ENCODE measurements at places on chromosomes 6 and 20. TPM values are rescaled to one million over a fixed set of nuclear protein-coding genes. Genes with fewer than 3 reads are reported as not detected.
A peak's percentile ranks its signal among the peaks of the same experiment; 100 is the strongest.

Gene SALL4
- total RNA-seq, result not detected

GRCh38 chr6:121526282-121526681 is 90.8 kb downstream of the GJA1 start:
- H3K4me3 ChIP-seq, result no peak overlapping the region
- H3K27me3 ChIP-seq, result no peaks in the 10 kb centered on the region
- no peaks in the 10 kb centered on the region for H3K4me1 ChIP-seq
- H3K27ac ChIP-seq, result no peak overlapping the region

DNA sequence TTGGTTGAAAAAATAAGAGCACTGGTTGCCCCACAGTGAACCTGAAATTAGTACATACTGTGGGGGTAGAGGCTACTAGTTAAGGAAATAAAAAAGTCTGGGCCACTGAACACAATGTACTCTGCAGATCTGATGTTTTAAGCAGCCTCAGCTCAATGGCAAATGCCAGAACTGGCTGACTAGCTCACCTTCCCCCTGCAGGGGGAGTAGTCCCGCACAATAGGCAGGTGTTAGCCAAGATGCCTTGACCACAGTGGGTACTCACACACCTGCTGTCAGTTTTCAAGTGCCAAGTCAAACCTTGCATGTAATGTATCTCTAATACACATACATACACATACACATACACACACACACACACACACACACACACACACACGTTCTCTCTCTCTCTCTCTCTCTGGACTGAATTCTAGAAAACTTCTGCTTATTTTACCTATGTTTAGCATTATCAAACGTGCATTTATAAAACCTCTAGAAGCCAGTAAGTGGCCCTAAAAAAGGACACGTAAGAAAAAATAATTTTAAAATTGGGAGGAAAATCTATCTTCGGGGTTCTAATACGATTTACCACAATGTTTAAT is 36.1 kb downstream of the GMDS start:
- no peak overlapping the region for H3K4me3 ChIP-seq
- no peaks in the 10 kb centered on the region for H3K4me1 ChIP-seq
- no peaks in the 10 kb centered on the region for H3K27me3 ChIP-seq
- peak; percentile 55 for DNase-seq
- H3K36me3 ChIP-seq, result no peaks in the 10 kb centered on the region

Gene ASIP
- total RNA-seq, result not detected

- no peaks in the 10 kb centered on the region for H3K36me3 ChIP-seq
- peaks cover 5% of the 10 kb centered on the region for H3K4me1 ChIP-seq
Observed at GRCh38 chr6:26215585-26216358, 128.5 kb downstream of the HFE start.

All from activated CD4-positive, alpha-beta memory T cell treated with anti-CD3 and anti-CD28 coated beads for 36 hours (primary cell).